Fibroblast of villous mesenchyme (primary cell): ENCODE measurements at places on chromosomes 6 and 20. TPM values are rescaled to one million over a fixed set of nuclear protein-coding genes. Genes with fewer than 3 reads are reported as not detected.
A peak's percentile ranks its signal among the peaks of the same experiment; 100 is the strongest.

- no peak for DNase-seq
Observed at GRCh38 chr6:147077251-147077650, 127.0 kb upstream of the STXBP5 start.

DNA sequence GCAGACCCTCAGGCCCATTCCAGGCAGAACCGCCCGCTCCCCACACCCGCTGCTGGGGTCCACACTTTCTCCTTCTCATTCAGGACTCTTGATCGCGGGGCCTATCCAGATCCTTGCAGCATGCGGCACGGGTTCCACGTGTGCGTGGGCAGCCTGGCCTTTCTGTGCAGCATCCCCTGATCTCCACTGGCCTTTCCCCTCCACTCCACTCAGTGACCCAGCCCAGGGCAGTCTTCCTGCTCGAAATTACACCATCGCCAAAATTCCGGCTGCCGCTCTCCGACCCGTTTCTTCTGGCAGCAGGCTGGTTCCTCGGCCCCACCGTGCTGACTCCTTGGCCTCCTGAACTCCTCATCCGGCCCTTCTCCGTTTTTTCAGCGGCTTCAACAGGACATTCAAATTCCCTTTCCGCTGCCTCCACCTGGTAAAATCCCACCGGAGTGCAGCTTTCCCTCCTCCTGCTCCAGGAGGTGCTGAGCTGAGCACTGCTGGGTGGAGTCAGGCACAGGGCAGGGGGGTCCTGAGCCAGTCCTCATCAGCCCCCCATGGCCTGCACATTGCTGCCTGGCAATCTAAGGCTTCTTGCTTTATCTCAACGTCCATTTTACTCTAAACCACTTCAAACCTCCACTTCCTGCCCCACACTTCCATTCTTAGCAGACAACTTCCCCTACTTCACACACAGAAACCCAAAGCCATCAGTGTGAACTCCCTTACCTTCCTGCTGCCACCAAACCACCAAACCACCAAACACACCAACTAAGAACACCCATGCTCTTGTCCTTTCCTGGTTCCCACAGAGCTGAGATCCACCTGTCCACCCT is 9.0 kb downstream of the SFT2D1 start:
- DNase-seq: no peak

- no peak for DNase-seq
Observed at GRCh38 chr20:38835792-38836191, 30.3 kb downstream of the PPP1R16B start.

DNA sequence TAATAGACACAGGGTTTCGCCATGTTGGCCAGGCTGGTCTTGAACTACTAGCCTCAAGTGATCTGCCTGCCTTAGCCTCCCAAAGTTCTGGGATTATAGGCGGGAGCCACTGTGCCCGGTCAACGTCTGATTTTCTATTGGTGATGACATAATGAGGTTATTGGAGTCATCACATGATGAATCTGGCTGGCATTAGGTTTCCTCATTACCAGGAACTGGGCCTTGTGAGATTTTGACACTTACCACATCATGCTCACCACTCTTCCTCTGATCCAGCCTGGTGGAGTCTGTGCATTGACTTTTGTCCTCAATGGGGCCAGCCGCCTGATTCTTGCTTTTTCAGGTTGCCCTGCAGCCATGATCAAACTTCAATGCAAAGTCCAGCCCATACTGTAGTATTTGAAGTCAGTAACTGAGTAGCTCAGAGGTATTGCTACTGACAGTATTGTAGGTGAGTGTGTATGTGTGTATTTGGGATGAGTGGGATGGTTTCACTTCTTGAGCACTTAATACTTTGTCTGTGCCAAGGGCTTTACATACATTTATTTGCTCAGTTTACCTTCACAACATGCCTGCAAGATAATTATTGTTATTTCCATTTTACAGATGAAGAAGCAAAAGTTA is 16.0 kb downstream of the ANKS1A start:
- DNase-seq: no peak

- DNase-seq: peak; percentile 44
Observed at GRCh38 chr6:154488802-154489437, 21.6 kb downstream of the CNKSR3 start.

- DNase-seq: no peak
Observed at GRCh38 chr6:104603108-104603745, 256.5 kb downstream of the HACE1 start.

DNA sequence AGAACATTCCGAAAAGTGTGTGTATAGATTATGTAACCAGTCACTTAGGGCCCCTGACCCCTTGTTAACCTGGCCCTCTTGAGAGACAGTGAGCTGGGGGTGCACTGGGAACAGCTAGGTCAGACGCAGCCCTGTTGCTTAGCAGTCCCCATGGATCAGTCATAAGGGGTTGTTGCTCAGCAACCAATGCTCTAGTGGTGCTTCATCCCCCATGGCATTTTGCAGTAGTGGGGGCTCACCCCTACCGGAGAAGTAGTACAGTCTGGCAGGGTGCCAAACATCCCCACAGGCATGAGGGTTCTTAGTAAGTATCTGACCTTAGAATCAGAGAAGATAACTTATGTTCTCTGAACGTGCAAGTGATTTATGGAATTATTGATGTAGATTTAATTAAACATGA is 12.3 kb downstream of the PKIB start:
- no peak for DNase-seq

The PTPRT gene
- total RNA-seq: not detected in 2 replicates

The MTO1 gene
- 42.8 and 59.2 TPM in 2 replicates for total RNA-seq

The HSPA1L gene
- 0.86 and 0.97 TPM in 2 replicates for total RNA-seq
